ENCODE measurements at places on chromosomes 4 and X.

GRCh38 chrX:56797574-56798338, 68.7 kb downstream of the NBDY start:
- no peak for DNase-seq

GRCh38 chrX:153583433-153583832, 15.5 kb downstream of the CCNQ start:
- DNase-seq: no peak

DNA sequence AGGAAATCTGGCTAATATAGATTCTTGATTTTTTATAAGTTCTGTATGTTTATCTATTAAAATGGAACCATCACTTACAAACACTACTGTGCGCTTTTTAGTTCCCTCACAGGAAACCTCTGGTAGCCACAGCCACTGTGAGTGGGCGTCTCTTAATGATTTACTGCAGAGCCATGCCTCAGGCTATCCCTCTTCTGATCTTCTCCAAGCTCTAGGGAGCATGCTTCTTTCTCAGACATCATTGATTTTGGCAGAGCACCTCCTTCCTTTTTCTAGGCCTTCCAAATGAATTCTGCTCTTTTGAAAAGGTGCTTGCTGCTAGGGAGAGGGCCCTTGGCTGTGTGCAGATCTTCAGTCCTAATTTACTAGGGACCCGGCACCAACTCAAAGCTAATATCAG, 61.1 kb upstream of the STS start:
- no peak for DNase-seq

DNA sequence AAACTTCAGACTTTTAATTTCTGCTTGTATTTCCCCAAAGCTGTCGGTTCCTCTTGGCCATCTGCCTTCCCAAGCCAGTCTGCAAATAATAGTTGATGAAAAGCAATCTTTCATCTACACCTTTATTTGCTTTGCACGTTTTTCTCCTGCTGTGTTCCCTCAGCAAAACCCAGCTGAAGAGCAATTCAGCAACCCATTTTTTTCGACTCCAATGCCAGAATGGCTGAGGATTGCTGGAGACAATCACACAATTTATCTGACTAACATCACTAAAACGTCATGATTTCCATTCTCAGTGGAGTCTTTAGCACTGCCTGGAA, 94.3 kb downstream of the GPRIN3 start:
- DNase-seq: no peak

DNA sequence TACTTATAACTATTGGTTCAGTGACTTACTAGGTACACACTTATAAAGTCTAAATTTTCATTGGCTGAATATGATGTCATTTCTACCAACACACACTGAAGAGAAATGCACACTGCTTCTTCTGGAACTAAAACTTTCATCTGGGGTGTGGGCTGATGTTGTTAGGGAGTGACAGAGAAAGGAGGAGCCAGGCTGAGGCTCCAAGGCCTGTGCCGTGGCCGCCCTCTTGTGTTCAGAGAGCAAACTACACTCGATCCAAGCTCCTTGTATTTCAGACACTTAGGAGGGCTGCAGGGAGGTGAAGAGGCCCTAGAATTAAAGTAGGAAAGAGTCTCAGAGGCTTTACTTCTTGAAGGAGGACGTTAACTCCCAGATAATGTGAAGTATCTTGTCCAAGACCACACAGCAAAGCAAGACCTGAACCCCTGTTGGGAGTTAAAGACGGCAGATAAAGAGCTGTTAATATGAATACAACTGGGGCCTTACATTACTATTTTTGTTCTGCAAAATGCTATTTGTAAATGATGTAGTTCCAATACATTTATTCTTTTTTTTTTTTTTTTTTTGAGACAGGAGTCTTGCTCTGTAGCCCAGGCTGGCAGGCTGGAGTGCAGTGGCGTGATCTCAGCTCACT, 137.5 kb downstream of the AFAP1 start:
- peak; percentile 62 for DNase-seq

- DNase-seq: no peak
Measured at GRCh38 chrX:3940000-3940610, 226.7 kb upstream of the PRKX start.

- no peak for DNase-seq
Measured at GRCh38 chr4:140659943-140660700, 91.4 kb upstream of the UCP1 start.

DNA sequence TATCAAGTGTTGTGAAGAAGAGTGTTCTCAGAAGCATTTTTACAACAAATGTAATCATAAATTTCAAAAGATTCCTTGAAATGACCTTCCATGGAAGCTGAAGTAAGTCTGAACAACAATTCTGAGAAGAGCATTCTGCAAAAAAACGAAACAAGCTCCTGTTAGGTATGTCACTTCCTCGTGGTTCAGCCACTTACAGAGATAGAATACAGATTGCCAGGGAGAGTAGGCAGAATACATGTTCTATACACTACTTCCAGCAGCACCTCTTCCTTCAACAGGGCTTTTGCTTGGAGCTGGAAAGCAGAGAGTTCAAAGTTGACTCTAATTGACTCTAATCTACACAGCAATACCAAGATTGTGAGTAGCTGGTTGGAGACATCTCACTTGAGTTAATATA, 274.5 kb downstream of the ADGRA3 start:
- DNase-seq: no peak

- DNase-seq: no peak
Measured at GRCh38 chr4:22500128-22500611, 15.7 kb downstream of the ADGRA3 start.

- DNase-seq: no peak
Measured at GRCh38 chr4:5979981-5980380, 38.2 kb downstream of the C4orf50 start.

GRCh38 chrX:12308420-12308819, 170.1 kb downstream of the FRMPD4 start:
- DNase-seq: no peak

DNA sequence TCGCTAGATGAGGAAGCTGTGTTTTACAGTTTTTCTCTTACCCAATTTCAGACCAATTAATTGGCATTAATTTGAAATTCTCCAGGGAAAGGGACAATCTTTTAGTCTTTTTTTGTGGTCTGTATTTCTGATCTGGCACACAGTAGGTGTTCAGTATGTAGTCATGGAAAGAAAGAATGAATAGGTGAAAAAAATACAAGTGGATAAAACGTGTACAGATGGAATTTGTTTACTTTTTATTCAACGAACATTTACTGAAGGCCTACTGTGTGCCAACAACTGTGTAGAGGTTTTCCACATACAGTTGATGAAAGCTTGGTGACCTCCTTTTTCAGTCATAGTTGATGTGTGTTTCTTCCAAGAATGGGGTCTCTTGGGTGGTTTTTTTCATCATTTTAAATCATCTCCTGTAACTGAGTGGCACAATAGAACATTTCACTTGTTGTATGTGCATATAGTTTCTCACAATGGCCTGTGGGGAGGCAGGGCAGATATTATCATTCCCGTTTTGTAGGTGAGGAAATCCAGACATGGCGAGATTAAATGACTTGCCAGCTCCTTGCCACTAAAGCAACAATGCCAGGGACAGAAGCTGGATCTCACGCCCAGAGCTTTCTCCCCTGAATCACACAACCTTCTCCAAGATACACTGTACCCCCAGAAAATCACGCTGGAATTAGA, 102.4 kb downstream of the CEP135 start:
- no peak for DNase-seq

GRCh38 chrX:35682476-35682875, 115.7 kb upstream of the MAGEB16 start:
- no peak for DNase-seq

DNA sequence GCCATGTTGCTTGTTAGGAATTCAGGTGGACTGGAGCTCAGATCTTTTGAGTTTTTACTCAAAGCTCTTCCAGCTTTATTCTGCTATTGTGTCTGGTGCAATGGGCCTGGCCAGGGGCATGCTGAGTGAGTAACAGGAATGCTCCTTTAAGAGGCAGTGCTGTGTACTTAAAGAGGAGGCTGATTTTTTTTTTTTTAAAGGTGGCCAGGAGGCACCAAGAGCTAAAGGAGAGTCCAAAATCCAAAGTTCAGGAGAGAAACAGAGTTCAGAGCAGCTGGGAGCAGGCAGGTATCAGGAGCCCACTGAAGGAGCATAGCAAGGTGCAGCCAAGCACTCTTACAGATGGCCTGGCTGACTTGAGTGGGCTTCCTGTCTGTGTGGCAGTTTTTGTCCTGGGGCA, 178.7 kb downstream of the FMR1NB start:
- no peak for DNase-seq

DNA sequence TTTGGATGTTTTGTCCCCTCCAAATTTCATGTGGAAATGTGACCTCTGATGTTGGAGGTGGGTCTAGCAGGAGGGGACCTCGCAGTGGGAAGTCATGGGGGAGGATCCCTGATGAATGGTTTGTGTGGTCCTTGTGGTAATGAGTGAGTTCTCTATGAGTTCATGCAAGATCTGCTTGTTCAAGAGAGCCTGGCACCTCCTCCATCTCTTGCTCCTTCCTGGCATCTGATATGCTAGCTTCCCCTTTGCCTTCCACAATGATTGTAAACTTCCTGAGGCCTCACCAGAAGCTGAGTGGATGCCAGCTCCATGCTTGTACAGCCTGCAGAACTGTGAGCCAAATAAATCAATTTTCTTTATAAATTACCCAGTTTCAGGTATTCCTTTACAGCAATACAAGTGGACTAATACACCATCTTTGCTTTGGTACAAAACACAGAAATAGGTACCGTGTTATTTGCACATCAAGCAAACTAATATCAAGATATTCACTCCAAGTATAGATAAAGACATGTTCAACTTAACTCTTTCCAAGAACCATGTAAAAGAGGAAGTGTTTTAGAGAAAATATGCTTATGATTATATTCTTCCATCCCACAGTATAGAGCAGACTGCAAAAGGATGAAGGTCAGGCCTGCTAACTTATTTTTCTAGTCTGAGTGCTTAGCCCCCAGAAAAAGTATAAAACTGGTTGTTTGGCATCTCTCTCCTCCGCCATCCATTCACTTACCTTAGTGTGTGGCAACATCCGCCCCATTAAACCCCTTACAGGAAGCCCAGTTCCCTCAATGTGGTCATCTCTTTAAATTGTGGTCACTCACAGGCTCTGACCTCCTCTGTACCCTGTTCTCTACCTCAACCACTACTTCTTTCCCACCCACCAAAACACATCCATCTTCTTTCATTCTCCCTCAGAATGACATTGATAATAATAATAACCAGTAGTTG, 6.7 kb downstream of the ARAP2 start:
- no peak for DNase-seq

GRCh38 chr4:152107736-152108500, 347.1 kb upstream of the GATB start:
- no peak for DNase-seq

DNA sequence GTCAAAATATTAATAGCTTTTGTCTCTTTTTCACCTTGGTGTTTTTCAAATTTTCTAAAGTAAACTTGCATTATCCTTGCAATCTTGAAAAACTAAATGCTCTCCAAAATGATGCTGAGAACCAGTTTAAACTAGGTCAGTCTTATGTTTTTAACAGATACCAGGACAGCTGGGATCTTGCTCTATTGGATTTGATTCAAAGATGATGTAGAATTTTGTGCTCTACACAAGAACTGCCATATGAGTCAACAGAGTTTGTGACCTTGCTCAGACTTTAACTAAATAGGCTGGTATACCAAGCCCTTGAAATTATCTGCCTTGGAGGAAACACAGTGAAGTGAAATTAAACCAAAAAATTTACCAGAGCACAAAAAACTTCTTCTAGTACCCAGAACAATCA, 991.1 kb downstream of the STPG2 start:
- no peak for DNase-seq

DNA sequence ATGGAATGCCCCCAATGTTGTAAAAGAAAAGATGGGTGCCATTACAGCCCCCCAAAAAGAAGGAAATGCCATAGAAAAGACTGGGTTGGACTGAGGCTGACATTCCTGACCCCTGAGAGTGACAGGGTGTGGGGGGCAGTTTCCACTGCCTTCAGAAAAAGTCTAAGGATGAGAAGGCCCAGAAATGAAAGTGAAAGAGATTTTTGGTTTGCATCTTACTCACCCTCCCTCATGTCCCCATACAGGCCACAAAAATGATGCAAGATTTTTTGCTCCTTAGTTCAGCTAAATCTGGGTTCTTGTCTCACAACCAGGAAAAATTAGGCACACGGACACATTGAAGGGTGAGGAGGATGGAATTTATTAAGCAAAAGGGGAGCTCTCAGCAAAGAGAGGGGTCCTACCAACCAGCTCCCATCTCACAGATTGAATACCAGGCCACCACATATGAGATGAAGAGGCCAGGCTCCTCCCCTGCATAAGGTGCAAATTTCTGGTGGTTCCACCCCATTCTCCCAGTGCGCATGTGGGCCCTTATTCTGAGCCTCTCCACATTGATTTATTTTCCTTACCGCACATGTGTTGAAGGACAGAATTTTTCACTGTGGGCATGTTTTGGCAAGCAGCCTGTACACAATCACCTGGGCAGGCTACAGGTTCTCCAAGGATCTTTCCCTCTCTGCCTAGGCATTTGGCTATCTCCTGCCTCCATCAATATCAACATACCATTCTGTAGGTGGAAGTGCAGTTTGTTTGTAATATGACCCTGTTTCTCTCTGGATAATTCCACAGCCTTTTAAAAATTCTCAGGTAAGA, 18.8 kb downstream of the PPP4R3C start:
- DNase-seq: no peak

GRCh38 chr4:102076622-102077021, 268.7 kb downstream of the SLC39A8 start:
- no peak for DNase-seq

DNA sequence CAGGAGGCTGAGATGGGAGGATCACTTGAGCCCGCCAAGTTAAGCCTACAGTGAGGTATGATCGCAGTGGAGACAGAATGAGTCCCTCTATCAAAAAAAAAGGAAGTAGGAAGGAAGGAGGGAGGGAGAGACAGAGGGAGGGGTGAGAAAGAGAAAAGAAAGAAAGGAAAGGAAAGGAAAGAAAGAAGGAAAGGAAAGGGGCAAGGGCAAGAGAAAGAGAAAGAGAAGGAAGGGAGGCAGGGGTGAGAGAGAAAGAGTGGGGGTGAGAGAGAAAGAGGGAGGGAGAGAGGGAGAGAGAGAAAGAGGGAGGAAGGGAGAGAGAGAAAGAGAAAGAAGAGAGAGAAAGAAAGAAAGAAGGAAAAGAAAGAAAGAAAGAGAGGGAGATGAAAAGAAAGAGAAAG, 13.2 kb downstream of the ELF2 start:
- no peak for DNase-seq

- no peak for DNase-seq
Measured at GRCh38 chr4:174211622-174212044, 71.8 kb downstream of the FBXO8 start.

Data from stimulated activated CD8-positive, alpha-beta memory T cell treated with anti-CD3 and anti-CD28 coated beads, Interleukin-4, amount 100 ng/mL, for 24 hours (primary cell).